ENCODE measurements at places on chromosomes 12 and 14.

DNA sequence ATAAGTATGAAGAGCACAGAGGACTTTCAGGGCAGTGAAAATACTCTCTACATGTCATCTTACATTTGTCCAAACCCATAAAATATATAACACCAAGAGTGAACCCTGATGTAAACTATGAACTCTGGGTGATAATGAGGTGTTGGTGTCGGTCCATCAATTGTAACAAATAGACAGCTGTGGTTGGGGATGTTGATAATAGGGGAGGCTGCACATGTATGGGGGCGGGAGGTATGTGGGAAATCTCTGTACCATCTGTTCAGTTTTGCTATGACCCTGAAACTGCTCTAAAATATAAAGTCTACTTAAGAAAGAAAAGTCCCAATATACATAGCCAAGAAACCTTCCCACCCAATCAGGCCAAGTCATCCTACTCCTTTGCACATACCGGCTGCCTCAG lies 88.5 kb downstream of the GPR135 start:
- DNase-seq, result no peak

- no peak for DNase-seq
These were observed 30.7 kb upstream of the ESR2 start for GRCh38 chr14:64324895-64325294.

DNA sequence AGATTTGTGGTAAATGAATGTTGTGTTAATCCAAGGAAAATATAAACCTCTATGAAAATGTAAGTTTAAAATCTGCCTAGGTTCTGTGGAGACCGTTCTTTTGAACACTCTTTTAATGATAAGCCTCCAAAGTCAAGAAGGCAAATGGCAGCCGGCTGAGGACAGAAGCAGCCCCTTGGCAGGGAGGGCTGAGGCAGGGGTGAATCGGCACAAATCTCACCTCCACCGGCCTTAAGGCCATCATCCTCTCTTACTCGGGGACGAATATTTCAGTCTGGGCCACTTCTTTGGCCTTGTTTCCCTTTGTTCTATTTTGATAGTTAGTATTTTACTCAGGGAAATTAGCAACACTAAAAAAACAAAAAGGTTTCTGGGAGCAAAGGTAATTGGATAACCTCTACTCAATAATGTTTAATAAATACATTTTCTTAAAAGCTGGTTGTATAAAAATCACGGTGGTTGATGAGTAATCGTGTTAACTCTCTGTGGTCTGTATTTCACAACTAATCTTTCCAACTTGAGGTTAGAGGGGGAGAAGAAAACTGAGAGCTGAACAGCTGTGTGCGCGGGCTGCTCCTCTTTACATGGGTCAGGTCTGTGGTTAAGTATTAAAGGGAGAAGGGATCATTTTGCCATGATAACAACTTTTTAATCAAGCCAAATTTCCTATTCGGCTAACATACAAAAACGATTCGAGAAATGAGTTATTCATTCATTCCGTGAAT lies 18.6 kb downstream of the LGMN start:
- DNase-seq, result no peak

DNA sequence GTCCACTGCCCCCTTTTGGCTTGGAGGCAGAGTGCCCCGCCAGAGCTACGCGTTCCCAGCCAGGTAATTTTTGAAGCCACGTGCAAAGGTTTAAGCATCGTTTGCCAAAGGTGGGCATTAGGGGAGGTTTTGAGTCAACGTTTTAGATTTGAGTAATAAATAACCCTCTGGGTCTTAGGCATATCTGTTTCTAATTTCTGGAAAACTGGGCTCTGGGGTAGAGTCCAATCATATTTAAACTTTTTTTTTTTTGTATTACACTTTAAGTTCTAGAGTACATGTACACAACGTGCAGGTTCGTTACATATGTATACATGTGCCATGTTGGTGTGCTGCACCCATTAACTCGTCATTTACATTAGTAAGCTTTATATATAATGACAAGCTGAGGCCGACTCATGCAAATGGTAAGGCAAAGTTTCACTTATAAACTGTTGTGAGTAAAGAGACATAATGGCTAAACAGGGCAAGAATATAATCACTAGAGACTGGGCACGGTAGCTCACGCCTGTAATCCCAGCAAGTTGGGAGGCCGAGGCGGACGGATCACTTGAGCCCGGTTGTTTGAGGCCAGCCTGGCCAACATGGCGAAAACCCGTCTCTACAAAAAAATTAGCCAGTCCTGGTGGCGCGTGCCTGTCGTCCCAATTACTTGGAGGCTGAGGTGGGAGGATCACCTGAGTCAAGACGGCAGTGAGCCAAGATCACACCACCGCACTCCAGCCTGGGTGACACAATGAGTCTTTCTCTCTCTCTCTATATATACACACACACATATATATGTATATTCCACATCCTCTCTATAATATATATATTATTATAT lies 491 bp upstream of the NR2C1 start:
- DNase-seq, result no peak

- DNase-seq, result no peak
These were observed 1.1 kb upstream of the FERMT2 start for GRCh38 chr14:52951681-52952554.

GRCh38 chr12:6340745-6341416 lies 995 bp downstream of the TNFRSF1A start:
- no peak for DNase-seq

DNA sequence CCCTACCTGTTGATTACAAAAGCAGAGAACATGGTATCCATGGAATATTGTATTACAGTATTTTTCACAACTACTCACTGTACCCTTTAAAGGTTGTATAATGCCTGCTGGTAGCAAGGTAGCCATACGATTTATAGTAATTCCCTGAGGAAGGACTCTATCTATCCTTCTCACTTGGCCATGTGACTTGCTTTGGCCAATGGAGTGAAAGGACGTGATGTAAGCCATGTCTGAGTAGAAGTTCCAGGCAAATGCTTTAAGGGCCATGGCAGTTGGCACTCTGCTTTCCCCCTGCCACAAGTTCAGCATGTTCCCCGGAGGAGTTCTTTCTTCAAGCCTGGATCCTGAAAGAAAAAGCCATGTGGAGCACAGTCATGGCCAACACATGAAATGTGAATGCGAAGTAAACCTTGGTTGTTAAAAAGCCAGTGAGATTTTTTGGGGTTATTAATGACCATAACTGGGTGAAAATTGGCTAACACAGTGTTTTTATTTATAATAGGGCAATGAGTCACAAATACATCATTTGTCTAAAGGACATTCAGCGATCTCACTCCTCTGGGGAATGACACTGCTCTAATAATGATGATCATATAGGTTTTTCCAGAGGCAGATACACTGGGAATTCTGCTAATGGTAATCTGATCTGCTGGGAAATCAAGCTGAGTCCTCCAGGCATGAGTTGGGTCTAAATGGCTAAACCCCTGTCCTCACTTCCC lies 67.4 kb upstream of the SLC38A2 start:
- DNase-seq, result no peak

DNA sequence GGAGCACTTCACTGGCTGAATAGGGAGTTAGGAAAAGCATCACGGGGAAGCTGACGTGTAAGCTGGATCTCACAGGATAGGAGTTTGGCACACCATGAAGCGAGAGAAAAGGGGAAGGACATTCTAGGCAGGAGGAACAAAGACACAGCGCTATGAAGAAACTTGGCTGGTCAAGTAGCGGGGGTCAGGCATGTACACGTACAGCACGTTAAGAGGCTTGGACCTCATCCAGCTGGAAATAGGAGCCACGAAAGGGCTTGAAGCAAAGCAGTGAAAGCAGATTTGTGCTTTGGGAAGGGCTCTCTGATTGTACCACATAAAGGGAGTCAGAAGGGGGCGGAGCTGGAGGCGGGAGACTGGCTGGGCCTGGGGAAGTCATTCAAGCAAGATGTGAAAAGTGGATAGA lies 19.6 kb upstream of the GALNT8 start:
- no peak for DNase-seq

DNA sequence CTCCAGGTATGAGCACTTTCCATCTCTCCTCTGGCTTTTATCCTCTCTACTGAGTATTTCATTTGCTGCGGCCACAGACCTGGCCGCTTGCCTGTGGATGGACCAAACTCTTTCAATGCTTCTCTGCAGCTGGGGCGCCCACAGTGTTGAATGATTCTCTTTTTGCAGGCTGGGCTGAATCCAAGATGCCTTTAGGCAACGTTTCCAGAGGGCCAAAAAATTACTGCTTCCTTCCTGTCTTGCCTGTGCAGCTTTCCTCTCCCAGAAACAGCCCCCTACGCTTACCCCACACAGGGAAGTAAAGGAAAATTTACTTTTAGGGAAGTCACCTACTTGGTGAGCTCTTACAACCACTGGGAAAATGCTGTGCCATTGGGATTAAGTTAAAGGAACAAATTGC lies 55.6 kb upstream of the JDP2 start:
- no peak for DNase-seq

GRCh38 chr14:81209167-81209836 lies 11.5 kb downstream of the GTF2A1 start:
- no peak for DNase-seq

- no peak for DNase-seq
These were observed 644 bp upstream of the PPP4R4 start for GRCh38 chr14:94173471-94173884.

DNA sequence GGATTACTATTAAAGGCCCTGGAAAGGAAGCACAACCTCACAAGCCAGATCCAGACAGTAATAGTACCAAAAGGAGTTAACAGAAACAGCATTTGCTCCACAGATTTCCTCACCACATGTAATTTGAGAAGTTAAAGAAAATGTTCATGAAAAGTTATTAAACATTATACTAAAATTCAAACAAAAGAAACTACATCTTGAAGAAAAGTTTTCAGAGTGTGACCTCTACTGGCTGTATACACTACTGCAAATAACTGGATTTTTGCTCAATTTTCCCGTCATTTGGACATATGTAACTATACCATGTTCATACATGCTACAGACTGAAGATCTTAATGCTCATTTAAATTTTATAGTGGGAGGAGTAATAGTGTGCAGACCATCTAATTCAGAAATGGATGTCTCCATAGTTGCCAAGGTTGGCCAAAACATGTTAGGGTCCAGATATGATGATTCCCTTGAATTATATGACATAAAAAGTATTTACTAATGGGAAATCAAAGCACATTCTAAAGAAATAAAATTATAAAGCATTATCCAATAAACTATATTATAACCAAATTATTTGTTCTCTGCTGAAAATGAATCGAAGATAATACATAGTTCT lies 5.6 kb downstream of the KRR1 start:
- no peak for DNase-seq

GRCh38 chr12:23333938-23334337 lies 615.5 kb downstream of the SOX5 start:
- no peak for DNase-seq

- DNase-seq, result no peak
These were observed 8.5 kb upstream of the MDM1 start for GRCh38 chr12:68340404-68341270.

DNA sequence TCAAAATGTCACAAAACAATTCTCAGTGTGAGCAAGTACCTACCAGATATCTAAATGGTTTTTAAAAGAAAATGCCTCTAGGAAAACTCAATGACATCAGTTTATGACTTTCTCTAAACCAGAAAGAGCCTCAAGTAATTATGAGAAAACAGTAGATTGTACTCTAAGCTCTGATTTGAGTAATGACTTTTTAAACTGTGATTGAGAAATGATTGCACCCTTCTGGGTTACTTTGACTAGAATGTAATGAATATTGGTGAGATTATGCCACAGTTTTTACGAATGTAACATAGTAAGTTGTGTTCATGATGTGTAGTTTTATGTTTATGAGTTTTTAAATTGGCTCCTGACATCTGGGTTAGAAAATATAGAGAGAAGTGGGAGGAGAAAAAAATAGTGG lies 68.8 kb downstream of the ALX1 start:
- DNase-seq, result no peak

DNA sequence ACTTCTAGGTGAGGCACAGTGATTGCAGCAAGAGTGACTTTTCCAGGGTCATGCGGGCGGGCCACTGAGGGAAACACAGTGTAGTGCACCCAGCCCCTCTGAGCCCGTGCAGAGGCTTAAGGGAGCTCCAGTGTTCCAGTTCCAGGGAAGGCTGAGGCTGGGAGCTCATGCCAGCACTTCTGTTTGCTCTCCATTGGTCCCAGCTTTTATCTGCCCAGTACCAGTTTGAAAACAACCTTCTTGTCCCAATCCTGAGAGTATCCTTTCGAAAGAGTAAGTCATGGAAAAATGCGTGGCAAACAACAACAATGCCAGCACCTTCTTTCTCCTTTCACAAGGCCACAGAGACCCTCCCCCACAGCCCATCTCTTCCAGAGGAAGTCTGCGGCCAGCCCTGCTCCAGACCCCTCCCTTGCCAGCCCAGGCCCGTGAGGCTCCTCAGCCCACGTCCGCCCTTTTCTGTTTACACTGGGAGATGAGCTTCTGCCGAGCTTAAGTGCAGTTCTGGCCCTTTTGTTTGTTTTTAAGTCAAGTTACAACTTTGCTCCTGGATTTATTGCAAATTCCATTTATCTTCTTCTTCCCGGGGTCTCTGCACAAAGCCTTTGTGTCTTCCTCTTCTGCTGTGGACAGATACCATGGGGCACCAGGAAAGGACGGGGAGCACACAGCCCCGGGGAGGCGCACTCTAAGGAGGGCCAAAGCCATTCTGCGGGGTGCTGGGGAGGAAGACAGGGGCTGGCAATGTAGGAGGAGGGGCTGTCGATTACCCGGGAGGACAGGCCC lies 185.6 kb downstream of the ZFP36L1 start:
- no peak for DNase-seq

DNA sequence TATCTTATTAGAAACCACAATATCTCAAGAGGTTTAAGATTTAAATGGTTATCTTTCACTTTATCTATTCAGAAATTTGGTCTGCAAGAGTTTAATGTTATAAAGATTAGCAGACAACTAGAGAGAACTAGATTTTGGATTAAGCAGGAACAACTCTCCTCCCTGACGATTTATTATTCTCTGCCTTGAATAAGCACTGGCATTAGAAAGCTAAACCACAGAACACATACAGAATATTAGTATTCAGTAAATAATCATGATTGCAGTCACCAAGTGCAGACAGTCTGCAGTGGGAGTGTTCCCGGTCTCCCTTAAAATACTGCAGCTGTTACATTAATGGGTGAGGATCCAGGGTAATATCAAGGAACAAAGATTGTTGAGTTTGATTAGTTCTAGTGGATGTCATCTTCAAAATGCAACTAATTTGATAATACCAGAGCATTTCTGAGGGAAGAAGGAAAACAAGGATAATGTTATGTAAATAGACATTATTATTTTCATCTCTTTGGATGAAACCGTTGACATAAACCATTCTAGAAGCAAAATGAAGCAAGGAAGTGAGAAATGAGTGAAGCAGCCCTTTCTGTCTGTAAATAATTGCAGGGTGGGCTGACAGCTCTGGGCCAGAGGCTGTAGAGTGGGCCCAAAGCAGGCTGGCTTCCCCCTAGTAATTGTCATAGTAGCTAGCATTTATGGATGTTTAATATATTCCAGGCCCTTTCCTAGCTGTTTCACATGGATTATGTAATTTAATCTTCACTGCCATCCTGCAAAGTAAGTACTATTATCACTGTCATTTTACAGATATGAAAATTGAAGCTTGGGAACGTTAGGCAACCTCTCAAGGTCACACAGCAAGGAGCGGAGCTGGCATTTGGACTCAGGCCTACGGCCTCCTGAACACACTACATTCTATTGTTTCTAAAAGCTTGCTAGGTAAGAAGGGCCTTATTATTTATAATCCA lies 79.4 kb downstream of the DYRK2 start:
- no peak for DNase-seq

GRCh38 chr12:74889073-74889472 lies 320.6 kb downstream of the KCNC2 start:
- DNase-seq, result no peak

All from GM19239 (cell line).